ENCODE measurements at places on chromosomes 5 and 9.

- no peak for DNase-seq
These were observed 183.7 kb downstream of the PDE4D start for GRCh38 chr5:59709846-59710245.

GRCh38 chr9:752681-753200, 88.8 kb upstream of the DMRT1 start:
- no peak for DNase-seq

DNA sequence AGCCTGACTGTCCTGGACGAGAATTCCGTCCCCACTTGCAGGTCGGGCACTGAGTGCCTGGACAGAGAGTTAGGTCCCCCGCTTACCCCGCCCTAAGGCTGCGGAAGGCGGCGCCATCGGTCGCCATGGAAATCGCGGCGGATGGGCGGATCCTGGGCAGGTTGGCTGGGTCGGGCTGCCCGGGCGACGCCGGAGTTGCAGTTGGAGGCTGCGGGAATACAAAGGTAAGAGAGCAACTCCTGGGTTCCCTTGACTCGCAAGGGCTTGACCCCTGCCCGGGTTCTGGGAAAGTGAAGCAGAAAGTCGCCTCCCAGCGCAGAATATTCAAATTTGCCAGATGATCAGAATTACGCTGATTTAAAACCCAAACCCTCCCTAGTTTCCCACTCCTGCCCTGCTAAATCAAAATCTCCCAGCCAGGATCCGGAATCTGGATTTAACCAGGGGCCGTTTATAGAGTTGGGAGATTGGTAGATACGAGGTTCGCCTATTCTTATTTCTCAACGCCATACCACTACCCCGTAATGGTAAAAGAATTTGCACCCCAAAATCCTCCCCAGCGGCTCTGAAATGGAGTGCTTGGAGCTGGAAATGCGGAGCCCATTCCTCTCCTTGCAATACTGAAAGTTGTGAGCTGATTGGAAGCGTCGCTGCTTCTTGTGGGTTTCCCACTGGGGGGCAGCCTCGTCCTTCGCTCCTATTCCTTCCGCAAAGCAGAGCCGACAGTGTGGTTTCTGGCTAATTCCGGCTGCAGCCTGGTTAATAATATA, 156.4 kb upstream of the RASEF start:
- no peak for DNase-seq

GRCh38 chr5:88542786-88543185, 274.1 kb upstream of the TMEM161B start:
- DNase-seq: no peak

All from brain pericyte (primary cell).